ENCODE measurements at places on chromosomes 16 and 17.

- DNase-seq, result no peak
These were observed 20.6 kb downstream of the MAP3K14 start for GRCh38 chr17:45296003-45296832.

GRCh38 chr16:1341495-1342420, 8.3 kb downstream of the BAIAP3 start:
- no peak for DNase-seq

- DNase-seq, result no peak
These were observed 102.6 kb upstream of the CREBBP start for GRCh38 chr16:3983081-3983520.

DNA sequence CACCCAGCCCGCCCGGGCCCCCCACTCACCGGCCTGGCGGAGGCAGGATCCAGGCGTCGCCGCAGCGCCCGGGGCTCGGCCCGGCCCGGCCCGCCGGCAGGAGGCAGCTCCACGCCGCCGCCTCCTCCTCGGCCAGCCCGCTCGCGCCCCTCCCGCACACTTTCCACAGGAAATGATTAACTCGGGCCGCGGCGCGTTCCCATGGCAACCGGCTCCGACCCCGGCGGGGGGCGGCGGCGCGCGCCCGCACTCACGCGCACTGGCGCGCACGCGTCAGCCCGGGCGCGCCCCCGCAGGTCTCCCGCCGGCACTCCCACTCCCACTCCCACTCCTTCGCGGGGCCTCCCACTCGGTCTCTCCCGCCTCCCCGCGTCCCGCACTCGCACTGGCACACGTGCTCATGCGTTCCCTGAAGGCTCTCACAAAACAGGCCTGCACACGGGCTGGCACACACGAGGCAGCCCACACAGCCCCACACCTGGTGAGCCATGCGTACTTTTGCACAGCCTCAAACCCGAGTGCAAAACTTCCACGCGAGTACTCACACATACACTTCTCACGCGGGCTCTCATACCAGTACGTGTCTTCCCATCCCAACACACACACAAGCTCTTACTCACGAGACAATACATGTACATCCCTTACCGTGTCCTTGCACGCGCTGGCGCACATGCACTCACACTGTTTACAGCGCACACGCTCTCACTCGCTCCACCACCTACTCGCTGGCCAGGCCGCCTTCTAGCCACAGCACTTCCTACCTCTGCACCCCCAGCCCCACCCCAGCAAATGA, at the start of gene KIFC3:
Gene KIFC3, minus strand, starts transcription at position 151 of the 793 bp plus-strand sequence. CDS start 4,248 bp downstream, outside the sequence.
- no peak for DNase-seq

DNA sequence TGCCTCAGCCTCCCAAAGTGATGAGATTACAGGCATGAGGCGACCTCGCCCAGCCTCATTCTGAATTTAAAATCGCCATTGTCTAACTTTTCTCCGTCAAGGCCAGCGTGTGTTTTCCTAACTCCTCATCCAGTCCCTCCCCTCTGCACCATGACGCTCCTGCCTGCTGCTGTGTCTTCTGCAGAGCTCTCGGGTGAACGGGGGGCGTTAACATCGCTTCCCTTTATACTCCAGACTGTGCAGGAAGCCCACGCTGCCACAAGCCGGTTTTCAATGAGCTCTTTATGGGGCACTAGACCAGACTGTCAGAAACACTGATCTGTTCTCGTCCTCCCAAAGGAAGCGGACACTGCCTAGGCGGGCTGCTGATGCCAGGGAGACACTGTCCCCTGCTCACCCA, 13.2 kb downstream of the AANAT start:
- DNase-seq, result no peak

DNA sequence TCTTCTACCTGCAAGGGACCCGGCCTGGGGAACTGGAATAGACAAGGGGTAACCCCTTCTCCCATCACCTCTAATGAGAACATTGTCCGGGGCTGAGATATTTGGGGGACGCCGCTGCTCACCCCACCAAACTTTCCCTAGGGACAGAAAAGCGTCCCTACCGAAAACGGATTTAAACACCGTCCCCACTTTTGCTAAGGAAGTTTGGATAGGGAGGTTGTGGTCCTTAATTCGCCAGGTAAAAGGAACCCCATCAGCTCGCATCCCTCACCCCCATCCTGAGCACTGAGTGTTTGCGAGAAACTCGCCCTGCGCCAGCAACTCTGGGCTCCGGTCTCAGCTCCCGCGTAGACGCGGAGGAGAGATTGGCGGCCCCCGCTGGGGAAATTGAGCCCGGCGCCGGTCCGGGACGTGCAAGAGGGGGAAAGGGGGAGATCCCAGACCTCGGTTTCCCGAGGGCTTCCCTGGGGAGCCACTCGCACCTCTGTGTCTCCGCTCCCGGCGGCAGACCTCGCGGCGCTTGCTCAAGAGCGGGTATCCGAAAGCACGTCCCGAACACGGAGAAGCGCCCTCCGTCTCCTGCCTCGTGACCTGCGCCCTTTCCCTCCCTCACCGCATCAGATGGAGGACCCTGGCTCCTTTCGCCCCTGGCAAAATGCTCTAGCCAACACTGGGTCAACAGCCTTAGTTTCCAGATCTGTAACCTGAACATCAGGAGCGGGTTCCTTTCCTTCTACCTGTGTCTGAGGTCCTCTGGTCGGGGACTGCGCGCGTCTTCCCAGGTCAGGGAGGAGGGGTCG, 3.1 kb upstream of the SOX9 start:
- DNase-seq, result no peak

GRCh38 chr16:57045694-57046381, 46.5 kb upstream of the CPNE2 start:
- DNase-seq, result no peak

GRCh38 chr16:59330019-59330670, 596.0 kb upstream of the GOT2 start:
- no peak for DNase-seq

DNA sequence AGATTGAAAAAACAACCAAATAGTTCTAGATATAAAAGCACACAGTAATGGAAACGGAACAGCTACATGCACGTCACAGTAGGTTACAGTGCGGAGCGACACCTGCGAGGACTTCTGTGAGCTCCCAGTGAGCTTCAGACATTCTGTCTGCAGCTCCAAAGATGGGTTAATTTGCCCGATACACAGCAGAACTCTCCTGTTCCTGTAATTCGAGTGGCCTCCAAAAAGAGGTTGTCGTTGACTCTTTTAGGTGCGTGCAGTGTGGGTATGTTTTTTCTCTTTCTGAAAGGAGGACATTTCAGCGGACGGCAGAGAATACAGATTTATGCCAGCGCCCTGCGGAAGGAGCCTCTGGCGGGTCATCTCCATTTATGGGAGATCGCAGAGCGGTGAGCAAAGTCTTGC, 2.9 kb downstream of the OR1F1 start:
- DNase-seq, result no peak

DNA sequence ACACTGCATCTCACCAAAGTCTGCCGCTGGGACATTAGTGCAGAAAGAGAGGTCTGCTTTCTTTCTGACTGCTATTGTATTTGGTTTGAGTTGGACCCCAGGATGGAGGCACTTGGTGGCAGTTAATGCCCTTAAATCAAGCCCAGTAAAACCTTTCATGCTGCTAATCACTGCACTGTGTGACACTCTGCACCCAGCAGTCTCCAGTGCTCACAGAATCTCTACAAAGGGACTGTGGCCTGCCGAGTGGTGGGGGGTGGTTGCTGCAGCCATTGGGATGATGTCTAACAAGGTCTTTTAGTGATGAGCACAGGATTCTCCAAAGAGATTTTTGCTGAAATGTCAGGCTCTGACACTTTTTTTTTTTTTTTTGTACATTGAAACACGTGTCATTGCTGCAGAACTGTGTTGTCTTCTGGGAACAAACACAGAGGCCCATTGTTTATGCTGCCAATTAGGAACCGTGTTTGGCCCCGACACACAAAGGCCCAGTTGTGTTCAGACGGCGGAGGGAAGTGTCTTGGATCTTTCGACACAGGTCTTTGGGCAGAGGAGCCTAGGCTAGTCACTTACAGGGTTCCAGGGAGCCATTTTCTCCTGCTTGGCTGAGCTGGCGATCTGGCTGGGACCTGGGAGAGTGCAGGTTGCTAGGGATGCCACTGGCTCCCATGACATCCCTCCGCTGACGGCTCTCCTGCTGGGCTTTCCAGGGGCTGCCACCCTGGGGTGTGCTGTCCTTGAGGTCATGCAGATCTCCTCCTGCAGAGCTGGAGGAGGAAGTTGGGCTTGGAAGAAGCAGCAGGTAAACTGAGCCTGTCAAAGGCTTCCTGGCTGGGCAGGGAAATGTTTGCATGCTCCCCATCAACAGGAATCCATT, 16.2 kb upstream of the TNRC6C start:
- DNase-seq, result no peak

DNA sequence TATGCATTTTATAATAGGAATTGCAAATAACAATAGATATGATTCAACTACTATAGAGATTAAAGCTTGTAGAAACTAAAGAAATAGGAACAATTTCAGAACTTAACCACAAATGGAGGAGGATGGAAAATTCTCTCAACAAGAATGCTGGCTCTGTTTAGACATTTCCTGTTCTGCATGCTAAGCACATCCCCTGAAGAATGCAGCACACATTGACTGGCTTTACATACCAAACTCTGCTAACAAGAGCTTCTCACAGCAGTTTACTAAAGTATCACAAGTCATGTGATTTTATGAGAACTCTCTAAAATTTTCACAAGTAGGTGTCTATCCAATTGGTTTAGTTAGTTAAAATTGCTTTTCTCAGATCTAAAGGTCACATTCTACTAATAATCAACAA, 85.2 kb downstream of the SPAG9 start:
- DNase-seq, result no peak

- no peak for DNase-seq
These were observed 115.3 kb upstream of the SOX9 start for GRCh38 chr17:72005332-72006163.
